ENCODE measurements at places on chromosomes 2 and 18. TPM values are rescaled to one million over a fixed set of nuclear protein-coding genes. Genes with fewer than 3 reads are reported as not detected.

The GALNT3 gene
- total RNA-seq = 1.0 TPM

The ZSWIM2 gene
- not detected for total RNA-seq

The PPP1R1C gene
- total RNA-seq = not detected

The GPR17 gene
- not detected for total RNA-seq

The TDRD15 gene
- total RNA-seq = not detected

Measured in GM12878 (cell line).